Effector CD4-positive, alpha-beta T cell (primary cell): ENCODE measurements at places on chromosomes 13 and 19.

DNA sequence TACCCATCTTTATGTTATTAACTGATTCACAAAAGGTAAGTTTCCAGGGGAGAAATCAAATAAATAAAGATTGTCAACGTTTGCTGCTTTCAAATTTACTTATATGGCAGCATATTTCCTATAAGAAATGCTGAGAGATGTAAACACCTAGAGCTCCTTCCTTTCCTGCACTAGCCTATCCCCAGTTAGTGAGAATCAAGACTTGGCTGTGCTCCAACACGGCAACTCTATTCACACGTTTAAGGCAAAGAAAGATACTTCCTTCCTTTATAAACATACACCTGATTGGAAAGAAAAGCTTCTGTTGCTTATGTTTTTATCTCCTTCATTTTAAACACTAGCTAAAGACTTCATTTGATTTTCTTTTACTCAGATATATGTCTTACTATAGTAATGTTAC, 107.0 kb downstream of the PCDH9 start:
- no peak for DNase-seq

- no peak for DNase-seq
Observed at GRCh38 chr13:31022928-31023530, 90.6 kb downstream of the TEX26 start.

GRCh38 chr13:36344886-36345437, 1.2 kb downstream of the SPART start:
- DNase-seq: no peak

DNA sequence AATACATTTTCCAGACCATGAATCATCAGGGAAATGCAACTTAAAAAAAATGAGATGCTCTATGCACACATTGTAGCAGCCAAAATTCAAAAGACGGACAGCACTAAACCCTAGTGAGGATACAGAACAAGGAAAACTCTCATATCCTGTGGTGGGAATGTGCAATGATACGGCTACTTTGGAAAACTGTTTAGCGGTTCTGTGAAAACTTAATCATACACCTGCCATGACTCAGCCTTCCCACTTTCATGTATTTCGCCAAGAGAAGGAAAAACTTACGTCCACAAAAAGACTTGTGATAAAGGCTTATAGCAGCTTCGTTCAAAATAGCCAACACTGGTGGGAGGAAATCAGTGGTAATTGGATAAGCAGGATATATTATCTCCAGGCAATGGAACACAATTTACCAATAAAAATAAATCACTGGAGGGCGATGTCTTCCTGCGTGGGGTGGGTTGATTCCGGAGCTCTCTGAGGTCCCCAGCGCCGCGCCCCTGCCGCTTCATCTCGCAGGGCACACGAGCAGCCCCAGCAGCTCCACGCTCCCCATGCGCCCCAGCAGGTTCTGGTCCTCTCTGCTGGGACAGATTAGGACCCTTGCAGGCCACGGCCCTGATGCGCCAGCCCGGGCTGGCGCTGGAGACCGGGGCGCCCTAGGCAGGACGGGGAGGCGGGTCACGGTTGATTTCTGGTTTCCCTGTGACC, 97.2 kb upstream of the ARHGEF7 start:
- no peak for DNase-seq

DNA sequence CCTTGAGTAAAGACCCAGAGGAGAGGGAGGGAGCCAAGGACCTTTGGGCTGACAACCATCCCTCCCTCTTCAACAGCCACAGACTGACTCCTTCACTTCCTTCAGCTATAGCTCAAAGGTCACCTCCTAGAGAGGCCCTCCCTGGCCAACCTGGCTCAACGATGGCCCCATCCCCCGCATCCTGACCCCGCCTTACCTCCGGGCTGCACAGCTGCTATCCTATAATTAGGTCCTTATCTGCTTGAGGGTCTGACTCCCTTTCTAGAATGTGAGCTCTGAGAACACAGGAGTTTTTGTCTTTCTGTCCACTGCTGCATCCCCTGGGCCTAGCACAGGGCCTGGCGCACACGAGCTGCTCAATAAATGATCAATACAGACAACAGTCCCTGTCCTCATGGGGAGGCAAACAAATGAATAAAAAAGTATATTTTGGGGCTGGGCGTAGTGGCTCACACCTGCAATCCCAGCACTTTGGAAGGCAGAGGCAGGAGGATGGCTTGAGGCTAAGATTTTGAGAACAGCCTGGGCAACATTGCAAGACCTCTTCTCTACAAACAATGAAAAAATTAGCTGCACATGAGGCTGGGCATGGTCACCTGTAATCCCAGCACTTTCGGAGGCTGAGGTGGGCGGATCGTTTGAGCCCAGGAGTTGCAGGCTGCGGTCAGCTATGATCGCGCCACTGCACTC, 6.6 kb upstream of the LGALS4 start:
- no peak for DNase-seq

DNA sequence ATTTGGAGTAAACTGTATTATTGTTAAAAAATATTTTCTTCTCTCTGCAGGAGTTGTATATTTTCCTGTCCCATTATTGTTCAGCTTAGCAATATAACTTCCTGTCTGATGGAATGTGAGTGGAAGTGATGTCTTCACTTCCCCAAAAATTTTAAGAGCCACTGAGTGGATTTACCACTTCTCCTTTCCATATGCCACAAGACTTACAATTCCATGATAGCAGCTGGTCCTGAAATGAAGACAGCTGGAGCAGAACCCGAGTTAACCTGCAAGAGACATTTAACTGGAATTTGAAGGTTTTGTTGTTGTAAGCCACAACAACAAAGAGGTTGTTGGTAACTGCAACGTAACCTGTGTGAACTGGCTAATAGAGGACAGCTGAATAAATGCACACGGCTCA, 23.4 kb upstream of the TBC1D4 start:
- no peak for DNase-seq

GRCh38 chr13:59658027-59658737, 505.5 kb downstream of the DIAPH3 start:
- no peak for DNase-seq
